ENCODE measurements at places on chromosomes 5 and 9. TPM values are rescaled to one million over a fixed set of nuclear protein-coding genes. Genes with fewer than 3 reads are reported as not detected.

CER1 gene
- total RNA-seq, result not detected

CTSL gene
- 10.2 TPM for total RNA-seq

RETREG1 gene
- 48.4 TPM for total RNA-seq

- H3K4me3 ChIP-seq, result no peak overlapping the region
- peaks cover 2% of the 10 kb centered on the region for H3K36me3 ChIP-seq
- H3K27me3 ChIP-seq, result peaks cover 3% of the 10 kb centered on the region
- DNase-seq, result no peak
- H3K27ac ChIP-seq, result no peak overlapping the region
These were observed 64.4 kb downstream of the SNX18 start for GRCh38 chr5:54581831-54582548.

DNA sequence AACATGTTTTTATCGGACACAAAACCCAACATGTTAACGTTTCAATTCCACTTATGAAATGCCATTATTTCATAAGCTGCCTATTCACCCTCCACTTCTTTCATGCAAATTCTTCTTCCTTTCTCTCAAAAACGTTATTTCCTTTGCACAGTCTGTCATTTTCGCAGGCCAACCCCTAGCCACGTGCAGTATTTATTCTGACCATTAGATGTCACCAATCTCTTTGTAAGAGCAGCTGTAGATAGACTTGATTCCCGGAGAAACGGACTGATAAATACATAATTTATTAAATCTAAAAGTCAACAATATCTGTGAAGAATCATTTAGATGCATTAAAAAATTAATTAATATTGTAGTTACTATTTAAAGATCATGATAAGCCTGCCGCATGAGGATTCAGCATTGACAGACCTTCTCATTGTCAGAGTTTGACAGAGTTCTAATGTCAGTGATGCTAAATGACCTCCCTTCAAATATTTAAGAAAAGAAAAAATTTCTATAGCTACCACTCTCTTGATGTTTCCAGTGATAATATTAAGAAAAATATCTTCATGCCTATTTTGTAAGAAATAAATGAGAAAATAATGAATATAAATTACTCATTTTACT, 933.6 kb downstream of the CDH12 start:
- H3K4me1 ChIP-seq, result no peaks in the 10 kb centered on the region
- no peak overlapping the region for H3K27ac ChIP-seq
- DNase-seq, result no peak
- H3K36me3 ChIP-seq, result no peaks in the 10 kb centered on the region

AP3B1 gene
- 52.3 TPM for total RNA-seq

- no peak overlapping the region for H3K4me3 ChIP-seq
- peaks cover 3% of the 10 kb centered on the region for H3K27me3 ChIP-seq
- H3K36me3 ChIP-seq, result no peaks in the 10 kb centered on the region
- DNase-seq, result no peak
- no peak overlapping the region for H3K27ac ChIP-seq
- H3K4me1 ChIP-seq, result no peaks in the 10 kb centered on the region
These were observed 259.5 kb downstream of the GAS1 start for GRCh38 chr9:86687788-86688187.

- no peaks in the 10 kb centered on the region for H3K27me3 ChIP-seq
- H3K27ac ChIP-seq, result no peak overlapping the region
- no peaks in the 10 kb centered on the region for H3K4me1 ChIP-seq
- no peaks in the 10 kb centered on the region for H3K36me3 ChIP-seq
These were observed 622.3 kb downstream of the SEMA5A start for GRCh38 chr5:8923526-8923925.

DNA sequence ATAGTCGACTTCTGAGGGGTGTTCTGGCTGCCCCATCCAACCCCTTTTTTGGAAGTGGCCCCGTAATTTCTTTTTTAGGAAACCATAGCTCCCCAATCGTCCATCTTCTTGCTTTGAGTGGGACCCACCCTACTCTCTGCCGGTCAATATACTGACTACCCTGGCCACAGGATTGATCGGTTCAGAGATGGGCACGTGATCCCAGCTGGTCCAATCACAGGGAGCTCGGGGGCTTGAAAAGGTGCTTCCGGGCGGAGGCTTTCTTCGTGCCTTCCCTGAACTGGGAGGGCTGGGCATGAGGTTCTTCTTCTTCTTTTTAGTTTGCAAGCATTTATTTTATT, 78.7 kb upstream of the SH3PXD2B start:
- DNase-seq, result no peak
- H3K27me3 ChIP-seq, result peaks cover 8% of the 10 kb centered on the region
- H3K4me3 ChIP-seq, result no peak overlapping the region
- H3K4me1 ChIP-seq, result no peaks in the 10 kb centered on the region

- H3K27me3 ChIP-seq, result no peaks in the 10 kb centered on the region
- no peak for DNase-seq
- peak overlapping the region; percentile 94 for H3K27ac ChIP-seq
- peaks cover 37% of the 10 kb centered on the region for H3K36me3 ChIP-seq
- H3K4me3 ChIP-seq, result peak overlapping the region; percentile 93
- H3K4me1 ChIP-seq, result peaks cover 47% of the 10 kb centered on the region
These were observed 1.7 kb downstream of the TLE4 start for GRCh38 chr9:79573412-79573923.

ECM2 gene
- total RNA-seq, result not detected

IL3 gene
- total RNA-seq, result 0.40 TPM

FAM169A gene
- 3.6 TPM for total RNA-seq

LCN15 gene
- not detected for total RNA-seq

DNA sequence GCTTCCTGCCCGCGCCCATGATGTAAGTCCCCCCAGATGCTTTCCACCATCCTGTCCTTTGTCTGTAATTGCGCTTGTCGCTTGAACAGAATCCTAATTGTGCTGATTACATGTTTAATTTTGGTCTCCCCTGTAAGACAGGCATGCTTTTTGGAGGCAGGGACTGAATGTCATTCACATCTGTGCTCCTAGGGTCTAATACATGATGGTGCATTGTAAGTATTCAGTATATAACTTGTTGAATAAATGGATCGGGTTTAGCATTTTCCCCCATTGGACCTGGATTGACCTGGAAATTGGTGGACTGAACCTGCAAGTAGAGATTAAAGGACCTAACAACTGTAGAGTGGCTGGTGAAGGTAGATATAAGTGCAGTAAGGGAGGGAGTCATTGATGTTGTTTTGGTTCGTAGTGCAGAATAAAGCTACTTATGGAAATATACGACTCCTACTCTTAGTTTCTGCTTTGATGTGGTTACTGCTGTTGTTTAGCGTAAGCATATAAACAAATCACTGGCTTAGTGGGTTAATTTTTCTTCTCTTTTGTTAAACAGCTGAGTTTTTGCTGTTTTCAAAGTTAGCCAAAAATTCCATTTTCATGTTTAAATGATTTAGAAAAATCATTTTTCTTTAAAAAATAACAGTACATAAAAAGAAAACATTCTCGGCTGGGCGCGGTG, 57.3 kb downstream of the TRIO start:
- peaks cover 6% of the 10 kb centered on the region for H3K4me1 ChIP-seq
- H3K27ac ChIP-seq, result no peak overlapping the region
- no peaks in the 10 kb centered on the region for H3K36me3 ChIP-seq

Data from activated CD4-positive, alpha-beta T cell treated with anti-CD3 and anti-CD28 coated beads, Interleukin-2, amount 10 ng/mL, durations not matched to agents 7 days and 5 days (primary cell).